ENCODE measurements at places on chromosomes 2 and 18.

DNA sequence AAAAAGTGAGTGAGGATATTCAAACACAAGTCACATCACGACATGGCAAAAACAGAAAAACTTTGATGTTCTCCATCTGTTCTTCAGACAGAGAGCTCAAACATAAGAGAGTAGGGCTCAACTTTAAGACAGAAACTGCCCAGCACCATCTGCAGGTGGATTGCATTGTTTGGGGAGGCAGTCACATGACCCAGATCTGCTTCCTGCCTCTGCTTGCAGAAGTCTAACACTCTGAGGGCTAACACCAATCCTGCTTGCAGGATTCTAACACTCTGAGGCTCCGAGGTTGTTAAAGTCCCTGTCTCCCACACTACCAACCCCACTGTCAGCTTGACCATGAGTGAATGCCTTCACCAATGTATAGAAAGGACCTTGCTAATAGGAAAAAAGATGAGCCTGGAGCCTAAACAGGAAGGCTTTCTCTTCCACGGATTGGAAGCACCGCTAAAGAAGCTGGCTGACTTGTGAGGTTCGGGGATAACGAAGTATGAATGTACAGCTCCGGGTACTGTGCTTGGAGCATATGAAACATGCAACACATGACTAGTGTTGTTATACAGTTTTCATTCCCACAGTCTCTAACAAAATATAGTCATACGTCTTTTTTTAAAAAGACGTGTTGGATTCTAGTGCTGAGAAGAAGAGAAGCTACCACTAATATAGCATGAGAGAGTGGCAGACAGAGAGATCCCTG, 176.6 kb upstream of the CREB1 start:
- DNase-seq: no peak

GRCh38 chr18:70279470-70279869, 9.4 kb upstream of the SOCS6 start:
- DNase-seq: no peak

GRCh38 chr2:143686585-143687164, 557.5 kb downstream of the ARHGAP15 start:
- DNase-seq: no peak

GRCh38 chr2:108820482-108820881, 33.9 kb downstream of the CCDC138 start:
- no peak for DNase-seq

DNA sequence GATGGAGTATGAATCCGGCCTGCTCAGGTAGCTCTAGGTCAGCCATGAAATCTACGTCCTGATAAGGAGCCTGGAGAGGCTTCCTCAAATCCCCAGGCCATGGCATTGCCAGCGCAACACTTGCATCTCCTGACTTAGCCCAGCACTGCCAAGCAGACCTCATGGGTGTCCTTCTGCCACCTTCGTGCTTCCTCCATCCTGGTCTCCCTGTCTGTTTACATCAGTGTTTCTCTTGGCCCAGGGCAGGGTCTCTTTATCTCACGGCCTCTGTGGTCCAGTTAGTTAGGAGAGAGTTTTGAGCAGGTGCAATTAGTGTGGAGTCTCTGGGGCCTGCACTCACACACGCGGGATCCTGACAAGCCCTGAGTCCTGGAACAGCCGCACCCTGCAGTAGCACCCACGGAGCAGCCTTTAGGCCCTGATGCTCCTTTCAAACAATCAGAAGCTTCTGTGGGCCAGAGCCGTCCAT, 193.1 kb upstream of the ARL4C start:
- no peak for DNase-seq

DNA sequence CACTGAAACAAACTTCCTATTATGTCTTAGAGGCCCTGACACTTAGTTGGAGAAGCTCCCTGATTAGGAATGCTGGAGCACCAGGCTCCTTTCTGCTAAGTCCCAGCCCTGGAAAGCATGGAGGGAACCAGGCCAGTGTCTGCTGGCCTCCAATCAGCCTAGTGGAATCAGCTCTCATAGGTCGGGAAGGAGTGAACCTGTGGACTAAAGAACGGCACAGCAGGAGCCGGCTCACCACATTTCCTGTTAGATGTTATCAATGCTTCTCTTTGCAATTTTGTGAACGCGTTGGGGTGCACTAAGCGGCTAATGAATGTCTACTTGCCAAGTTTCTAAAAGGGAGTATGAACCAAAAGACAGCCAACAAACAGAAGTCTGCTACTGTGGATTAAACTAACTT, 296.6 kb downstream of the NAPG start:
- no peak for DNase-seq

DNA sequence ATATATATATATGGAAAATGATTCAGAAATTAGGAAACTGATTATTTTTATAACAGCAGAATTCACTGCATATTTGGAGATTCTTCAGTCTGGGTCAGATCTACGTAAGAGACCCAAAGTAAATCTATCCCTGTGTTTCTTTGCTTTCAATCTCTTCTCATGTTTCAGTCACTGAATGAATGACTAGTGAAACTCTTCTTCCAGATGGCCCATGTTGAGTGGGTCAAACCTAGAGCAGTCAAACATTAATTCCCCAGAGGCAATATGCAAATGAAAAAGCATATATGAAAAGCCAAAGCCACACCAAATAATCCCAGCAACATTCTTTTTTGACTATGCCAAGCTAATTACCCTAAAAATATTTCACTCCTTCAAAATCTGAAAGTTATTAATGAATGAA, 317.3 kb downstream of the RBM43 start:
- no peak for DNase-seq

- DNase-seq: no peak
These were observed 22.6 kb downstream of the FER1L5 start for GRCh38 chr2:96665083-96665569.

- DNase-seq: no peak
These were observed 96.5 kb downstream of the EHBP1 start for GRCh38 chr2:62801814-62802523.

DNA sequence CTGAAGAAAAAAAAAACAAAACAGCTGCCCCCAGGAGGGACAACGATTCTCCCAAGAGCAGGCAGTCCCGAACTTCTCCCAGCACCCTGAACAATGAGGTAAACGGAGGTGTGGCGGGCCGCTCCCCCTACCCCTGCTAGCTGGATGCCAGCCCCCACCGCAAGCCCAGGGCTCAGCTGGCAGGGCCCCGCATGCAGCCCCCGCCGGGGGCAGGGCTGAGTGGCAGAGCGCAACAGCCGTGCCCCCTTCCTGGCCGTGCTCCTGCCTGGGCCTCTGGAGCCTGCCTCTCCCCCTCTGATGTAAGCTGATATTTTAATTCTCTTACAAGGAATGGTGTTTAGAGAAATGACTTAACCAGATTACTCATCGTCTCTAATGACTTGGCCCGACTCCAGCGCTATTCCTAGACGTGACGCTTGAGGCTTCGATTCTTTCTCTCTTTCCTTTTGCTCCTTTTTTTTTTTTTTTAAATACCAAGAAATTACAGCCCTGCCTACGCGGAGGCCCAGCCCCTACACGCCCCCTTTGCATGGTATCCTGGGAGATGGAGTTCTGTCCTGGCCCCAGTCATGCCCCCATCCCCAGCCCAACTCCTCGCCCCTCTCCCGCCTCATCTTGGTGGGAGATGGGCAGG, 4.6 kb upstream of the ARID5A start:
- DNase-seq: peak; percentile 36

DNA sequence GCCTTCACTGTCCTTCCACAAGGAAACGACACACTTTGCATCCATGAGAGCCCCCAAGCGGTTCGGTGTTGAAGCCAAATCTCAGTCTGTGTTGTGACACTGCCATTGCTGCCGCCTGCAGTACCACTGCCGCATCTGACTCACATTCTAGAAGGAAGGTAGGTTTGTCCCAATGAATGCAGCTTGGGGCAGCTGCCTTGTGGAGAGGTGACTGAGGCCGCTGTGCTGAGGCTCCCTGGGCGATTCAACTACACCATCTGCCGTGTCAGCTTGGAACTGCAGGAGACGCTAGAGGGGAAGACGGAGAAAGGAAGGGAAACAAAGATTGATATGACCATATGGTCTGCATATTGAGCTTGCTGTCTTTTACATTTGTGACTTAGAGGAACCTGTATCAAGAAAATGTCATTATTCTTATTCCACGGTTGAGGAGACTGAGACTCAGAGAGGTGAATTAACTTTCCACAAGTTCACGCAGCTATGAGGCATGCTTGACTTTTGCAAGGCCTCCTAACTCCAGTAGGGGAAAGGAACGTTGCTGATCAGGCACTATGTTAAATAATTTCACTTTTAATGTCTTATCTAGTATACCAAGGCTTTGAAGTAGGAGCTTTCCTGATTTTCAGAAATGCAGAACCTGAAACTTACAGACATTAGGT, 43.5 kb upstream of the LMAN1 start:
- peak; percentile 36 for DNase-seq

All from hypothalamus (tissue), 51 donors.